CD4-positive, CD25-positive, alpha-beta regulatory T cell (primary cell): ENCODE measurements at places on chromosomes 11 and 22. TPM values are rescaled to one million over a fixed set of nuclear protein-coding genes. Genes with fewer than 3 reads are reported as not detected.

- no peaks in the 10 kb centered on the region for H3K4me1 ChIP-seq
- no peak overlapping the region for H3K4me3 ChIP-seq
- no peak overlapping the region for H3K27ac ChIP-seq
- no peaks in the 10 kb centered on the region for H3K27me3 ChIP-seq
Measured at GRCh38 chr22:31099841-31100761, 7.3 kb downstream of the SELENOM start.

GRCh38 chr11:117612177-117612576 is 184.8 kb downstream of the DSCAML1 start:
- no peak overlapping the region for H3K4me3 ChIP-seq
- DNase-seq, result no peak
- no peaks in the 10 kb centered on the region for H3K4me1 ChIP-seq

GRCh38 chr22:46803031-46803880 is 40.8 kb downstream of the TBC1D22A start:
- no peaks in the 10 kb centered on the region for H3K27me3 ChIP-seq
- H3K4me3 ChIP-seq, result no peak overlapping the region
- H3K36me3 ChIP-seq, result peaks cover 52% of the 10 kb centered on the region

- no peak overlapping the region for H3K27ac ChIP-seq
- no peak for DNase-seq
- H3K4me1 ChIP-seq, result no peaks in the 10 kb centered on the region
- H3K36me3 ChIP-seq, result no peaks in the 10 kb centered on the region
- H3K4me3 ChIP-seq, result no peak overlapping the region
Measured at GRCh38 chr11:15336021-15336420, 221.3 kb downstream of the INSC start.

DNA sequence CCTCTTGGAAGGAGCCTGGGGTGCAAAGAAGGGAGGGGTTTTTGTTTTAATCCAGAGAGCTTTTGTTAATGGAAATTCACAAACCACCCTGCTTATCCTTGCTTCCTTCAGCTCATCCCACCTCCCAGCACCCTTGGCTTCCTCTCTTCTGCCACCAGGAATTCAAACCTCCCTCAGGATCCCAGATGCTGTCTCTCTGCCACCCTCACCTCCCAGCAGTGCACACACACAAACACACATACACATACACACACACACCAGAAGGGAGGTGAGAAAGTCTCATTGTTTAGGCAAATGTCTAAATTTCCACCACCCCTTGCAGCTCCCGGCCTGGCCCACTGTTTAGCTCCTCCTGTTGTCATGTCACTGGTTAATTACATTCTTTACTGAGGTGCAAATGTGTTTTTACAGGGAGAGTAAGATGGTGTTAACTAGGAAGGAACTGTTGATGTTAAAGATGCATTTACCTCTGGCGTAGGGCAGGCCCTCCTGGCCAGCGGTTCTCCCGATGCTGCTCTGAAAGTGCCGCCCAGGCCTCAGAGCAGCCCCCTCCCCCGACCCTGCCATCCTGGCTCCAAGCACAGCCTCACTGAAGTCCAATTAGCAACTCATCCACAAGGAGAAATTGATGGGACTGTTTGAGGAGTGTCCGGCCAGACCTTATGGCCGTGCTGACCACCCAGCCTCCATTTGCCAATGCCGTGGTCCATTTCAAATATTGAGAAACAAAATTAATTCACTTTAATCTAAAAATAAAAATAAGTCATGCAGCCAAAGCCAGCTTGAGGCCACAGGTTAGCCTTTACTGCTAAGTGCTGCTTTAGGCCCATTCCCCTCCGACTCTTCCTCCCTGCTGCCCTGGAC is 165.4 kb downstream of the FEZ1 start:
- H3K27me3 ChIP-seq, result no peaks in the 10 kb centered on the region
- H3K4me3 ChIP-seq, result no peak overlapping the region
- no peak overlapping the region for H3K27ac ChIP-seq
- no peaks in the 10 kb centered on the region for H3K36me3 ChIP-seq

GRCh38 chr11:120235024-120235628 is 4.8 kb upstream of the POU2F3 start:
- H3K36me3 ChIP-seq, result no peaks in the 10 kb centered on the region
- no peak overlapping the region for H3K27ac ChIP-seq
- no peak overlapping the region for H3K4me3 ChIP-seq

DNA sequence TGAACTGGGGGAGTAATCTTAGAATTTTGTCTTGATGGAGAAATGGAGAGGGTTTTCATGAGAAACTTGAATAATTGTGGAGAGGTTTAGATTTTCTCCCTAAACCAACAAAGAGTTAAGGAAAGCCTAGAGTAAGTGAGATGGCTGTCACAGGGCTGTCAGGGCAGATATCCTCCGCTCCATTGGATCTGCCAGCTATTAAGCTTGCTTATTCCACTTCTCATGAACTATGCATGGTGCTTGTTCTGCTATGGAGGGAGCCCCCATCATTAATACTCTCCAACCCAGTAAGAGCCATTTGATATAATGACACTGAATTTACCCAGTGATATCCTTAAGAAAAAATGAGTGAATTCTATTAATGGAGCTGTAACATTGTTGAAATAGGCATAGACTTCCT is 342.8 kb upstream of the MTNR1B start:
- no peaks in the 10 kb centered on the region for H3K27me3 ChIP-seq
- H3K4me1 ChIP-seq, result no peaks in the 10 kb centered on the region
- H3K4me3 ChIP-seq, result no peak overlapping the region
- no peaks in the 10 kb centered on the region for H3K36me3 ChIP-seq
- no peak overlapping the region for H3K27ac ChIP-seq
- DNase-seq, result no peak

The KCNK4 gene
- total RNA-seq, result not detected

The NLRP14 gene
- total RNA-seq, result not detected

DNA sequence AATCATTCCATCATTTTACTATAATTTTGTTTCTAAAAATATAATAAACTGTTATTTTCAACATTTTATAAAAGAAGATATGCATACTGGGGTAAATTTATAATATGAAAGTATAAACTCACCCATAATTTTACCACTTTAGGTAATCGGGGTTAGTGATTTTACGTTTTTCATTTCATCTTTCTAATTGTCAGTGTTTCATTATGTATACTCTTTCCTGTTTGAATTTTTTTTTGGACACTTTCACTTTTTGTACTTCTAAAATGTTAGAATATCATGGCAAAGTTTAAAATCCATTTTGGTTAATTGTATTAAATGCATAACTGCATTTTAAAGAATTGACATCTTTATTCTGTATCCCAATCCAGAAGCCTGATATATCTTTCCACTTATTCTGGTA is 115.8 kb downstream of the METTL15 start:
- H3K36me3 ChIP-seq, result no peaks in the 10 kb centered on the region
- H3K4me3 ChIP-seq, result no peak overlapping the region
- no peaks in the 10 kb centered on the region for H3K4me1 ChIP-seq
